Central memory CD4-positive, alpha-beta T cell (primary cell): ENCODE measurements at places on chromosomes 4 and X.
A peak's percentile ranks its signal among the peaks of the same experiment; 100 is the strongest.

- no peak for DNase-seq
These were observed 4.6 kb downstream of the NOA1 start for GRCh38 chr4:56972809-56973208.

- DNase-seq: no peak
These were observed 106.9 kb downstream of the SMIM20 start for GRCh38 chr4:26020881-26021280.

GRCh38 chr4:138951764-138952163, 63.8 kb upstream of the NOCT start:
- DNase-seq: no peak

- DNase-seq: no peak
These were observed 269.4 kb upstream of the SMIM31 start for GRCh38 chr4:164484551-164484950.

DNA sequence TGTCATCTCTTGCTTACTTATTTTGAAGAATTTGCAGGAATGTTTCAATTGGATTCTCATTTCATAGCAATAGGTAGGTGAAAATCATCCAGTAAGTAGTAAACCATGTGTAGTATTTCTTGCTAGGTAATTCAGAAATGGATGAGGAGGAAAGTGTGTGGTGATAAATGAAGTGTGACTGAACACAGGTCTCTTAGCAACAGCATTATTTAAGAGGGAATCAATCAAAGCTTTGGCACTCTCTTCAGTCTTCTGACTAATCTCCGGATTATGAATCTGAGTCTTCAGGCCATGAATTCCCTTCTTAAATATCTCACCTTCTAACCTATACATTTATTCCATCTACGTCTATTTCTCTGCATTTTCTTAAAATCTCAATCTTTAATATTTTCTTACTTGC, 55.8 kb upstream of the ARHGAP24 start:
- no peak for DNase-seq

DNA sequence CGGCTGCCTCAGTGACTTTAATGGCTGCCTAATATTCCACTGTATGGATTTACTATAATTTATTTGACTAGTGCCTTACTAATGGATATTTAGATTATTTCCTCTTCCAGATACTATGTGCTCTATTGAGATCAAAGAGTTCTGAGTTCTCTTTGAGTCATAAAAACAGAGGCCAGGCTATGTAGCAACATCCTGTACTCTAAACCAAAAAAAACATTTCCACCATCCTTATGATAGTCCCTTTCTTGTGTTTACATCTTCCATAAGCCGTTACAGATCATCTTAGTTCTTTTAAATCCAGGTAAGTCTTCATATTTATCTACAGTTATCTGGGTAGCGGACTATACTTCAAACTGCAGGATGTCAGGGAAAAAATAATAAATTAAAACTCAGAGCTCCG, 56.6 kb upstream of the TMEM184C start:
- no peak for DNase-seq

DNA sequence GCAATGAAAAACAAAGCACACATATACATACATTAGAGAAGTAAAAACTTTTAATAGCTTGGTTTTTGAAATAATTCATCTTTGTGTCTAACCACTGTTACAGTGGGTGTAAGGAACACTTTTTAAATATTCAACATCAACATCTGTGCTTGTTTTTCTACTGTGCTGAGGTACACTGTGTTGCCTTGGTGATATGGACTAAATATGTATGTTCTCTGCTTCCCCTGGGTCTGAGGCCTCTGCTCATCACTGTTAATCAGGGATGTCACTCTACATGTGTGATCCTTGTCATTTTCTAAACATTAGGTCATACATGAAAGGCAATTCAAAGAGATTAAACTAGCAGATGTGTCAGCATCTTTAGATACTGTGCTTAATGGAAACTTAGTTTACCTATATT, 10.9 kb downstream of the MCTS1 start:
- DNase-seq: no peak

- DNase-seq: peak; percentile 43
These were observed 695 bp downstream of the MTM1 start for GRCh38 chrX:150569155-150569477.

DNA sequence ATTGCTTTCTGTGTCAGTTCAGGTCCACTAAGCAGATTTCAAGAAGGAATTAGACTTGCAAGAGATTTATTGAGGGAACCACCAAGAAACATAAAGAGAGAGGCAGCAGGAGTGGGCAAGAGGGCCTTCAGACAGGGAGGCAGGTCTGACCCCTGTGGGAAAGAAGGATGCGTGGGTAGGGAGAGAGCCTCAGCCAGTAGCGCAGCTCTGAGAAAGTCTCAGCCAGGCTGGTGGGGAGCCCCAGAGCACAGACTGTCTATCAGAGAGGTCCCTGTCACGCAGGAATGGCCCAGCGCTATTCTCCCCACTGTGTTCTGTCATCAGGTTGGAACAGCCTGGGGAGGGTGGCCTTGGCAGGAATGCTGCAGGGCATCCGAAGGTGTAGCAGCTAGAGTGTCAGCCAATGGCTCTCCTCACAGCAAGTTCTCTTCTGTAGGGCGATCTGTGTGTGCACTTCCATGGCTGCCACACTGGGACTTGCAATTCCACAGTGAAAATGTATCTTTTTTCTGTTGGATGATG, 48.0 kb downstream of the OTC start:
- no peak for DNase-seq

GRCh38 chr4:113012786-113013185, 36.7 kb upstream of the ANK2 start:
- DNase-seq: no peak

DNA sequence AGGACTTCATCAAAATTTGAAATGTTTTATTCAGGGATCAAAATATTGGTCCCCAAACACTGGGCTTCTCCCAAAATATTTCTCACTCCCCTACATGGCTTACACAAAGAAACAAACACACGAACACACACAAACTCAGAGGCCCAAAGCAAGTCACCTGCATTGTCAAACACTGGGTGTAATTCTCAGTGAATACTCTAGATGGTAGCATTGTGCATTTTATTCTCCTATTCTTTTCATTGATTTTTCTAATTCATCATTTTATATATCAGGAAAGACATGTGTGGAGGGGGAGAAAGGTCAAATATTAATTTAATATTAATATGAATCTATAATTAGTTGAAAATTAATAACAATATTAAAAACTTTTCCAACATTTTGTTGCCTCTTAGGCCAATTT, 72.3 kb upstream of the TNMD start:
- DNase-seq: peak; percentile 1

- DNase-seq: no peak
These were observed 526.6 kb upstream of the SLIT2 start for GRCh38 chr4:19725130-19725529.

DNA sequence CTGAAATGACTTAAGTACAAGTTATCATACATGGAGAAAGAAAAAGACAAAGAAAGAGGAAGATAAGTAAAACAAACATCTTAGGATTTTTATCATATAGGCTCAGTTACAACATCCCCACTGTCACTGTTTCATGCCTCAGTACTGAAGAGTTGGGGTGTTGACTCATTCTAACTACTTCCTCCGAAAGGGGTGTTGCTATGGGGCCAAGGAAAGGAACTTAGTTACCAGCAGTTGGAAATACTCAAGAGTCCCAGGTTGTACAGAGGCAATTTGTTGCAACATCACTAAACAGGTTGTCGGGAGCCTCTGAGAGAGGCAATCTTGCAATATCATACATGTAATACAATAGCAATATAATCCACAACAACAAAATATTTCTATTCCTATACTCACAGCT, 1264.7 kb downstream of the PCDH7 start:
- no peak for DNase-seq

GRCh38 chrX:5388087-5388486, 840.6 kb downstream of the NLGN4X start:
- DNase-seq: no peak

DNA sequence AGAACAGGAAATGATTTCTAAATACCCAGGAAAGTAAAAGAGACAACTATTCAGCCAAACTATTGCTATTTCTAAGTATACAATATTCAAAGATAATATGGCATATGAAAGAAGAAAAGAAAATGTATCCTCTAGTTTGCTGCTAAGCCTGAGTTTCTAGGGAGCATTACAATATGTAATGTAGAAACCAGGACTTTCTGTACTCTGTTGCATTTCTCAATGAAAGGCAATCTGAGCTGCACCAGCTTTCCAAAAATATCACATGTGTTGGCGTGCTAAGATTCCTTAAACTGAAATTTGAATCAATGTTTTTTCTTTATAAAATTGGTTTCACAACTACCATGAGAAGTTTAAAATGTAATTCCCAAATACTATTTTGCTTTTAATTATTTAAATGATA, 129.6 kb downstream of the ANK2 start:
- no peak for DNase-seq

DNA sequence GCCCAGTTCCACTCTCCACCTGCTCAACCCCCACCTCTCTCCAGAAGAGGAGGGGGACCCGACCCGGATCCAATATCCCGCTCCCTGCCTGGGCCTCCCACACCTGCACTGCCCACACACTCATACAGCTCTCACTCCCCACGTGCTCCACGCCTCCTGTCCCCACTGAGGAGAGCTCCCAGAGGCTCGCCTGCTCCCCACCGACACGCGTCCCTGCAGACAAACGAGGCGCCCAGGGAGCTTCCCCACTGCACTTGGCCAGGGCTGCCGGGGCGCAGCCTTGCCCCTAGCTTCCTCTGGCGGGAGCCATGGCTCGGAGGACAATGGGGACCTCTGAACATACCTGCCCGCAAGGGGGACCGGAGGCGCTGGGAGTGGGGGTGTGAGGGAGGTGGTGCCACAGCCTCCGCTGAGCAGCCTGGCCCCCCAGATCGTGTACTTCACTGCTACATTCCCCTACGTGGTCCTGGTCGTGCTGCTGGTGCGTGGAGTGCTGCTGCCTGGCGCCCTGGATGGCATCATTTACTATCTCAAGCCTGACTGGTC, 5.0 kb downstream of the SLC6A8 start:
- no peak for DNase-seq

DNA sequence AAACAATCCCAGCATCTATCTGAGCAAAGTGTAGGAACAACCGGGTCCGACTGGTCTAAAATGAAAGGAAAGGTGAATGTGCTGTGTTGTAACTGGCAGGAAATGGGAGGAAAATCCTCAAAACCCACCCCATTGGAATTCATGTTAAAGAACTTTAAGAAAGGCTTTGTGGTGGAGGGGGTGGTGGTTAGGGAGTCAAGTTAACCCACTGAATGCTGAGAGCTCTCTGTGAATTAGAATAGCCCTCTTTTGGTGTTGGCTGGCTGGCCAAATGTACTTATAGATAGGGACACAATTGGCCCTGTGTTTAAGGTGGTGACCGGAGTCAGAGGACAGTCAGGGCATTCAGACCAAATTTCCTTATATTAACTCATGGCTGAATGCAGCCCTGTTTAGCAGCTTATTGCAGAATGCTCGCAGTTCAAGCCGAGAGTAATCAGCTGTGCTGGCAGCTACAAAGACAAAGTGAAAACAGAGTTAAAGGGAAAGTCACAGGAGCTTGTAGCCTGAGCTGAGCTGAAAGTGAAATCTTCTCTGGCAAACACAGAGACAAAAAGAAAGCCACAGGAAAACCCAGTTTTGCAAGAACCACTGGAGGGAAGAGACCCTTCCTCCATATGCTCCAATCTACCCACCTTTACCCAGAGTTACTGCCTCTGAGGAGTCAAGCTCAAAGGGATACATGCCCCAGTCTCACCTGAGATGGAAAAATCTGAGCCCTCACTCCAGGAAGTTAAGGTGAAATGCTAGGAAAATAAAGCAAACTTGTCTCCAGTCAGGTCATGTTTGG, 38.5 kb upstream of the UGT2B7 start:
- no peak for DNase-seq

DNA sequence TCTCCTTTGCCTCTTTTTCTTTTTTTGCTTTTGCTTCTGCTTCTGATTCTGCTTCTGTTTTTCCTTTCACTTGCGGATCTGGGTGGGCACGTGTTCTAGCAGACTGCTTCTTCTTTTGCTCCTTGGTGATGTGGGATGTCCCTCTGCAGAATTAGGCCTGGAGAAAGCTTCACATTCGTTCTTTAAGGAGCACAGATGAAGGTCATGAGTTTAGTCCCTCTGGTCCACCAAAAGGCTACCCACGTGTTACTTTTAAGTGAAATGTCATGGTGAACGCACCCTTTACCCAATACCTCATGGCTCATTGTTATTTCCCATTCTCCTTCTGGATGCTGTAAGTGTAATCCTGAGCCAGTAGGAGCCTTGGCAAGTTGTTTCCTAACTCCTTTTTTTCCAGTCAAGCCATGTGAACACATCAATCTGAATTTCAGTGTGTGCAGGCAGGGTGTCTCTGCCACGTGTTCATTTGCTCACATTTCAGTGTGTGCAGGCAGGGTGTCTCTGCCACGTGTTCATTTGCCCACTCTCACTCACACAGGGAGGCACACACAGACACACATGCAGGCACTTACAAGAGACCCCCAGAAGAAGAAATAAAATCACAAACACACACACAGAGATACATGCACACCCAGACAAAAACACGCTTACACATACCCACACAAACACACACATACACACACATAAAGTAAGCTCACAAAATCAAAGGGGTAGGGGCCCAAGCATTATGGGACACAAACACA, 36.9 kb downstream of the NBDY start:
- DNase-seq: no peak

GRCh38 chr4:82525307-82525911, 36.4 kb downstream of the TMEM150C start:
- no peak for DNase-seq

DNA sequence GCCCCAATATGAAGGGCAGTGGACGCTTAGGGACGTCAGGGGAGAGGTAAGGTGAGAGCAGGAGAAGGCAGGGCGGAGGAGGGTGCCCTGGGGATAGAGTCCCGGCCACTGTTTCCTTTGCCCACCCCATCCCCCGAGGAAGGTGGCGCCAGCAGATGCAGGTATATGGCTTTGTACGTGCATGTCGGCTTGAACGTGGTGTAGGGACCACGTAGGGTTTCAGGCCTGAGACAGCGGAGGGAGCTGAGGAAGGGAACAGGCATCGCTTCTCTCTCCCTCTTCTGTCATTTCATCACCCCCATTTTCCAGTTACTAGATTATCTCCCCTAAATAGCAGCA, 97.9 kb downstream of the PHKA2 start:
- no peak for DNase-seq

DNA sequence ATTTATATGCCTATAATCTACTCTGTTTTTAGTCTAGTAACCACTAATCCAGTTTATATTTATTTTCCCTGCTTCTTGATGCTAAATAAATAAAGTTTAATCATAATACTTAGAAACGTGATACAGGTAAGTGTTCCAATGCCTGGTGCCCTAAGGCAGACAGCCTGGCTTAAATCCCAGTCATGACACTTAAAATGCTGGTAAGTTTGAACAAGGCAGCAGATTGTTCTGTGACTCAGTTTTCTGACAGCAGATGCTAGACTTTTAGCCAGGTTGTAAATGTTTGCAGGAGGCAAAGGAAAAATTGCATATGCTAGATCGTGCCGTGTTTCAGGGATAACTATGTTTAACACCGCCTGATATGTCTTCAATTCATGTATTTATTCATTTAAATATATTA, 2661.6 kb downstream of the PCDH7 start:
- no peak for DNase-seq

DNA sequence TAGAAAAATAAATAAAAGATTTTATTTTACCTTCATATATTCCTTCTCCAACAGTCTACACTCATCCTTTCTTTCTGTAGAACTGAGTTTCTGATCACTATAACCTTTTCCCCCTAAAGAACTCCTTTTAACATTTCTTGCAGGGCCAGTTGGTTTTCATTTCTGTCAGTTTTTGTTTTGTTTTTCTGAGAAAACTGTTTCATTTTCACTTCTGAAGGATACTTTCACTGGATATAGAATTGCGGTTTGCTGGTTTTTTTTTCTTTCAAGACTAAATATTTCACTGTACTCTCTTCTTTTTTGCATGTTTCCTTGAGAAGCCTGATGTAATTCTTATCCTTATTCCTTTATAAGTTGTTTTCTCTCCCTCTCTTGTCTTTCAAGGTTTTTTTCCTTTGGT, 90.4 kb upstream of the EOLA2 start:
- DNase-seq: no peak

GRCh38 chr4:152778656-152779512, 646 bp downstream of the TIGD4 start:
- peak; percentile 26 for DNase-seq
